Right renal pelvis (tissue), 4 donors: ENCODE measurements at places on chromosomes 7 and 10.
A peak's percentile ranks its signal among the peaks of the same experiment; 100 is the strongest.

- no peak for DNase-seq
Measured at GRCh38 chr10:70588255-70588654, 14.3 kb downstream of the PRF1 start.

- no peak for DNase-seq
Measured at GRCh38 chr7:127655720-127656119, 3.7 kb downstream of the SND1 start.

DNA sequence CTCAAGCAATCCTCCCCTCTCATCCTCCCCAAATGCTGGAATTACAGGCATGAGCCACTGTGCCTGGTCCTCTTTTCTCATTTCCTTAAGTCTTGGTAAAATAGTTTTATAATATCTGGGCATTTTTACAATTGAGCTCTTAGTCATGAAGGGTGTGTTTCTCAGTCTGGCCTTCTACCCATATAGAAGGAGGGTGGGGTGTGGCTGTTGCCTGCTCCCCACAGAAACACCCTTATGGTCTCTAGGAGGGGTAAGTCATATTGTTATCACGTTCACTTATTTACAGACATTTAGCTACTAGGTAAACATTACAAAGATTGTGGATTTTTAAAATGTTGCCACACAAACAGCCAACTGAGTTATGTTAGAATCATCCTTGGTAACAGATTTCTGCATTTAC, 6.7 kb upstream of the OTUD1 start:
- DNase-seq = no peak

GRCh38 chr7:143239813-143240212, 18.0 kb downstream of the TAS2R40 start:
- no peak for DNase-seq

DNA sequence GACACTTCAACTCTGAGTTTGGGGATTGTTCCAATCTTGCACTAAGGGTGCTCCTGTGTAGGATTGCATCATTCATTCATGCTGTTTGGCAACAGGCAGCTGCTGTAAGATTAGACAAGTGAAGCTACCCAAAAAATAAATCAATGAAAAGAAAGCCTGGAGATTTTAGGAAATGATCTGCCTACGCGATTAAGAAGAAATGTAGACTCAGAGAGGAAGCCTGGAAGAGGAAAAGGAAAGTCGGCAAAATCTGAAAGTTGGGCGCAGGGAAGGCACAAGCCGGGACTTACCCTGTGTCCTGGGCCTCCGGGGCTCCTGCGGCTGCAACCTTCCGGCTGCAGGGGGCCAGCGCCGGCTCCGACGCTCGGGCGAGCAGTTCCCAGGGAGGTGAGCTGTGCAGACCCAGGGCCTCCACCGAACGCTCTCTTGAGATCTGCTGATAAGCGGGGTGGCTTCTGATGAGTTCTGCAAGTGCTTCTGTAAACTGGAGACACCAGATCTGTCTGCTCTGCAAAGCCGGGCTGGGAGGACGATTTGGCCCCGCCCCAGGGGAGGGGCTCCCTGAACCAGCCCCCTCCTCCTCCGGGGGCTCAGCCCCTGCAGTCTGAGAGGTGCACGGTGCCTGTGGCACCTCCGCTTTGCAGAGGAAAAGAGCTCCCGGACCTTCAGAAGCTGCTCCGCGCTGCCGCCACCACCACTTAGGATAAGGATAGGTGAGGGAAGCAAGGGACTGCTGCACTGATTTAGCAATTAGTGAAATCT, 17.4 kb downstream of the PSPH start:
- no peak for DNase-seq

DNA sequence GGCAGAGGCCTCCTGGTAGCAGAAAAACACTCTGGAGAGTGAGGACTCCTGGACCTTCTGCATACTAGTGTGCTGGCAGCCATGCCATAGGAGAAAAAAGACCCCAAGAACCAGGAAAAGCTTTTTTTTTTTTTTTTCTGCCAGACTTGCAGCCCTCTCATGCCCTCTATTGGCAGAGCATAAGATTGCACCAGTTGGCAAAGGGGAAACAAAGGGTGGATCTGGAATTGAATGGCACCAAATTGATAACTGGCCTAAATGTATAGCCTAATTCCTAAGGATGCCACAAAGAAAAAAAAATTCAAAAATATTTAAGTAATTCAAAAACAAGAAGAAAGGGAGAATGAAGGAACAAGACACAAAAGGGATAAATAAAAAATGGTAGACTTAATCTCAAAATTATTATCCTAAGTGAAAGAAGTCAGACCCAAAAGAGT, 112.5 kb upstream of the GHITM start:
- no peak for DNase-seq

- no peak for DNase-seq
Measured at GRCh38 chr7:111498391-111499007, 63.8 kb downstream of the IMMP2L start.

DNA sequence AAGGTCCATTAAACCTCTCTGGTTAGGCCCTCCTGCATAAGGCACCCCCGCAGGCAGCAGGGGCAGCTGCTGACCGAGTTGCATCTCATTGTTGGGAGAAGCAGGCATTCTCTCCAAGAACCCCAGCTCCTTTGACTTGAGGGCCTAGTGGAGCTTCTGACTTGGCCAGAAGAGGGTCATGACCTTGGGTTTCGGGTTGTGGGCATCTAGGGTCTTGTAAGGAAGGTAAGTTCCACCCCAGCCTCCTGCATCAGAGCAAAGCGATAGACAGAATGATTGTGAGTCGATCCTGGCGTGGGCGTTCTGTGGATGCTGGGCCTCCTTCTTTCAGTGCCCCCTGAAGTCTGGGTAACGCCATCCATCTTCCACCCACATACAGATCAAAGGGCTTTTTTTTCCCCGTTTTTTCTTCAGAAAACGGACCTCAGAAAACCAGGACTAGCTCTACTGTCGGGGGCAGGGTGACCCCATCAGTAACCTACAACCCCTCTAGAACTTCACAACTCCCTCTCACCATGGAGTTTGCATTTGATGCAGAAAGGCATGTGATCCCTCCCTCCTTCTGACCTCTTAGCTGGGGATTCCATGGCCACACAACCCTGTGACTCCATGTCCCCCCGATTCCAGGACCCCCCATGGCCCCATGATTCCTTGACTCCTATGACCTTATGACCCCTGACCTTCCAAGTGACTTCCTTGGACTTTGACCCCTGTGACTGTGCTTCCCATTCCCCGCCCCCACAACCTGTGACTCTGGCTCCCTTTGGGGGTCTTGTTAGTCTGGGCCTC, 3.0 kb downstream of the SEMA4G start:
- no peak for DNase-seq

- peak; percentile 38 for DNase-seq
Measured at GRCh38 chr10:128263891-128264688, 137.9 kb upstream of the MKI67 start.

DNA sequence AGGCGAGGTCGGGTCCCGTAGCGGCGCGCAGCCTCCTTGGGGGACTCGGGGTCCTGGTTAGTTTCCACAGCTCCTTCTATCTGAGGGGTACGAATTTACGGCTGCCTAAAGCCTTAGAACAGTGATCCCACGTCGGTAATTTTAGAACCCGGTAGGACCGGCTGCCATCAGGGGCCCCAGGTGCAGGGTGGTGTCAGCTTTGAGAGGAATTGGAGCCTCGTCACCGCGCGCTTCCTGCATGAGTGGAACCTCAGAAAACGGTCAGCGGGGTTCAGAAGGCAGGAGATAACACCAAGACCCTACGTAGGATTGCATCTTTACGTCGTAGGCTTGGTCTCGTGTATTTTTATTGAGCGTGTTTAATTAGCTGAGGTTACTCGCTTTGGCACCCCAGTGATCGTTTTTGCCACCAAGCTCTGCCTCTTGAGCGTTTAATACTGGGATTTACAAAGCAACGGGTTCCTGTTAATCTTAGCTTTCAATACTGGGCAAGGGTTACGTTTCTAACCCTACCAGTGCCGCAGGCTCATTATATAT, 443 bp downstream of the RNF32 start:
- no peak for DNase-seq

DNA sequence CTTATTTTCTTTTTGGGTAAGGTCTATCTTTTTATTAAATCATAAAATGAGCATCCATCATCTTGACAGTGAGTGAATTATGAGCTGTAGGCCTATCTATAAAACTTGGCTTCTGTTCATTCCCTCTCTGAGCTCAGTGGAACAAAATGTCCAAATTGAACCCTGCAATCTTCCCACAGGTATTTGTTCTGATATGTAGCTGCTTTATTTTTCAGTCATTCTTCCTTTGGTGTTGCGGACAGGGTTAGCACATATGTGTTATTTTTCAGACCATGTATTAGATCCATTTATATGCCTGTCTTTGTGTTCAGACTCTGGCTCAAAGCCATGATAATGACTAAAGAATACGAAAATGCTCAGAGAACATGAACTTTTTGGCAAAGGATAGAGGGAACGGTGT, 201.6 kb upstream of the KIAA1217 start:
- no peak for DNase-seq

DNA sequence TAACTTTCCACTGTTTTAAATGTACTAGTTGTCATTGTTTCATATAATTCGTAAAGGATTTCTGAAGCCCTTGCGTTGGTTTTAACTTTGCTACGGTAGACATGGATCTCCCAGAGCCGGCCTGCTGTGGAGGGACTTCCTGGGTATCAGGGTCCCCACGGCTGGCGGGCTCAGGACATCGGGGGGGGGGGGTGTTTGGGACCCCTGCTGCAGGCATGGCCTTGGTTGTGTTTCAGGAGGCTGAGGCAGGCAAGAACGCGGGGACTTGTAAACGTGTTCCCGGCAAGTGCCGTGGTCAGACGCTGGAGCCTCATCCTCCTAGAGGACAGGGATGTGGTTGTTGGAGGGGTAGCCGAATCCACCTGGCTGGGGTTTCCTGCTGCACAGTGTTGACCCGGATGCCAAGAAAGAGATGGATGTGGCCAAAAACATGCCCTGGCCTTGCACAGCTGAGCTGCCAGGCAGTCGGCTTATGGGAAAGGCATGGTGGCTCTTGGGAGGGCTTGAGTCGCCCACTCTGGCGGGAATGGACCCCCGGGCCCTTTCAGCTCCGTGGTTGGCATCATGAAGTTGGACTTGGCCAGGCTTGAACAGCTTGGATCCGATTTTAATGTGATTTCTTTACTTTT, 21.4 kb upstream of the CHST12 start:
- DNase-seq = no peak

DNA sequence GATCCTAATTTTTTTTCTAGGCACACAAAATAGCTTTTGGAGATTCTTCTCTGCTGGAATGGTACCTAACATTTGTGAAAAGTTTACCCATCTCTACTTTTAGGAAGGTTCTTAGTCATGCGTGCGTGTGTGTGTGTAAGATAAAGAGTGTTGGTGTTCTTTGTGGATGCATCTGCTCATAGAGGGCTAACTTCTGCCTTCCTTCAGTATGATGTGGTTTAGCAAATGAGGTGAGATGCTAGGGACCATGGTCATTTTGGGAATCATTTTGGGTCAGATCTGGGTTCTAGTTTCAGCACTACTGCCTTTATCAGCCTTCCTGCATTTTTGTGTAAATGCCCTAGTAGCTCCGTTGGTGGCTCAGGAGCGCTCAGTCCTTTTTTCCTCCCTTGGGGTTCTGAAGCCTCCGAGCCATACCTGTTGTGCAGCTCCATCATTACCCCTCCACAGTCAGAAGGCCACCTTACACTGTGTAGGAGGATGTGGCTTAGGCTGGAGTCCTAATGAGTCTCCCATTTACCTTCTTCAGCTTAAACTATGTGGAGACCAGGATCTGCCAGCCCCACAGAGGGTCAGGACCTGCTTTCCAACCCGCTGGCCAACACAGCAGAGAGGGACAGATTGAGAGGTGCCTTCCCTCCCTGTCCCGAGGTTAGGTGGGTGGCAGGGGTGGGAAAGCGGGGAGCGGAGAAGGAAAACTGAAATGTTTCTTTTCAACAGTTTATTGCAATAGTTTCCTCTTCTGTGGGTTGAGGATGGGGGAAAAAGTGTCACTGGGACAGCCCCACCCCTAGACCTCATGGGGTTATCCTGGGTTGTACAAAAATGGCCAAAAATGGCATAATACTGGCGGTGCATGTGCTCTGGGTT, 31.2 kb downstream of the TSPAN14 start:
- no peak for DNase-seq

- DNase-seq = no peak
Measured at GRCh38 chr10:91208642-91209041, 11.8 kb upstream of the PCGF5 start.

DNA sequence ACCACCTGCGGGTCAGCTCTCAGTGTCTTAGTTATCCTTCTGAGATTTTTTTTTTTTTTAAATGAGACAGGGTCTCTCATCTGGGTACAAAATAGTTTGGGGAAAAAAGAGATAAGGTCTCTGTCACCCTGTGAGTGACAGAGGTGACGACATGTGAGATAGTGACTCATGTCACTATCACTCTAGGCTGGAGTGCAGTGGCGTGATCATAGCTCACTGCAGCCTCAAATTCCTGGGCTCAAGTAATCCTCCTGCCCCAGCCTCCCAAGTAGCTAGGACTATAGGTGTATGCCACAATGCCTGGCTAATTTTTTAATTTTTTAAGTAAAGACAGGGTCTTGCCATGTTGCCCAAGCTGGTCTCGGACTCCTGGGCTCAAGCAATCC, 10.4 kb downstream of the BLVRA start:
- DNase-seq = no peak

DNA sequence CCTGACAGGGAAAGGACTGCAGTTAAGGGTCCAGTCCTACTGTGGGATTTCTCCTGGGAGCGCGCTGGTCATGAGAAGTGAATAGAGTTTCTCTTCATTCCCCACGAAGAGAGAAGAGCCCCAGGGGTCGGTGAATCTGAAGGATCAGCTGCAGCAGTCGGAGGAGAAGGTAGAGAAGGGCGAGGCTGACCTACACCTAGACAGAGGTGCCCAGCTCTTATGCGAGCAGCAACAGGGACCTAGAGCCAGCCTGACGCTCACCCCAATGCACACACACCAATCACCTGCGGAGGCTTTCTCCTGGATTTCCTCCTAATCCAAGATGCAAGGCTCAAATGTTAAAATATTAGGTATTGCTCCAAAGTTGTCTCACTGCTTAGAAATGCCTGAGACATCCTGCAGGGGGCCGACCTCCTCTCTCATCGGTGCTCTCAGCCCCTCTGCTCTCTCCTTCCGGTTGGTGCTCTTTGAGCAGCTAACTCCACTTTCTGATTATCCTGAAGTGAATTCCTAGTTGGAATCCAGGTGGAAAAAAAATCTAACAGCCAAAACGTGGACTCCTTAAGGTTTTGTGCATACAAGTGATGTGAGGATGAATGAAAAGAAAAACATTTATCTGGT, 176.4 kb downstream of the AHR start:
- no peak for DNase-seq

DNA sequence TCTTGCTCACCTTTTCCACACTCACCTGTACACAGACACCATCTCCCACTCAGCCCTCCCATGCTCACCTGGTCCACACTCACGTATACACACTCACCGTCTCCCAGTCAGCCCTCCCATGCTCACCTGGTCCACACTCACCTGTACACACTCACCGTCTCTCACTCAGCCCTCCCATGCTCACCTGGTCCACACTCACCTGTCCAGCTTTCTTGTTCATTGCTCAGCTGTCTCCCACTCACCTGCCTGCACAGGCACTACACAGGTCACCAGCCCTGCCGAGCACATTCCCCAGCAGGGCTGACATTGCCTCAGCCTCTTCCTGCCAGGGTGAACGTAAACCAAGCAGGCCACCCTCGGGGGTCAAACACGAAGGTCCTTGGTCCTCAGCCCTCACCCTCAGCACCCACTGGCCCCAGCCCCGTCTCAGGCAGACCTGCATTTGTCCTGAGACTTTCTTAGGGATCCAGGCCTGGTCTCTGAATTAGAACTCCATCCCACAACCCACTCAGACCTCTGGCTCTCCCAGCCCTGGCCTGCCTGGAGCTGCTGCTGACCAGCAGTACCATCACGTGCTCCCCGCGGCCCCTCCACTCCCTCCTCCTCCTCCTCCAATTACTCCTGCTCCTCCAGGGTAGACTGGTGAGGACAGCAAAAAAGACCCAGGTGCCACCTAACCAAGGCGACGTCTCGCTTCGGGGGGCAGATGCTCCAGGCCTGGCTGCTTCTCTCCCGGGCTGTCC, 12.8 kb upstream of the DNAAF5 start:
- no peak for DNase-seq
